ENCODE measurements at places on chromosomes 13 and 19. TPM values are rescaled to one million over a fixed set of nuclear protein-coding genes. Genes with fewer than 3 reads are reported as not detected.

PLPP2 gene
- total RNA-seq = not detected

ONECUT3 gene
- total RNA-seq = not detected

COL4A2 gene
- 117 TPM for total RNA-seq

MOB3A gene
- 16.1 TPM for total RNA-seq

PNKP gene
- total RNA-seq = 45.1 TPM

ABCA7 gene
- 9.3 TPM for total RNA-seq

ADGRE3 gene
- not detected for total RNA-seq

ATP4A gene
- not detected for total RNA-seq

PSG2 gene
- not detected for total RNA-seq

ZNF506 gene
- 10.0 TPM for total RNA-seq

TRPC4 gene
- total RNA-seq = 0.19 TPM

DNA sequence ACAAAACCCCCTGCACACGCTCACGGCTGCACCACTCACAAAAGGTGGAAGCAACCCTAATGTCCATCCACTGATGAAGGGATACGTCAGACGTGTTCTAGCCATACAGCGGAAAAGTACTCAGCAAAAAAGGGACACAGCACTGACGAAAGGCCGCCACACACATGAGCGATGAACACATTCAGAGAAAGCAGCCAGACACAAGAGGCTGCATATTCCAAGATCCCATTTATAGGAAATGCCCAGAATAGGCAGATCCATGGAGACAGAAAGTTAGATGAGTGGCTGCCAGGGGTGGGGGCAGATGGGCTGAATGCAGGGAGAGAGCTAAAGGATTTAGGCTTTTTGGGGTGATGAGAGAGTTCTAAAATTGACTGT is 3.7 kb downstream of the POLD1 start:
- DNase-seq = no peak

- no peak for DNase-seq
Measured at GRCh38 chr13:112119192-112120030, 52.5 kb downstream of the SOX1 start.

DNA sequence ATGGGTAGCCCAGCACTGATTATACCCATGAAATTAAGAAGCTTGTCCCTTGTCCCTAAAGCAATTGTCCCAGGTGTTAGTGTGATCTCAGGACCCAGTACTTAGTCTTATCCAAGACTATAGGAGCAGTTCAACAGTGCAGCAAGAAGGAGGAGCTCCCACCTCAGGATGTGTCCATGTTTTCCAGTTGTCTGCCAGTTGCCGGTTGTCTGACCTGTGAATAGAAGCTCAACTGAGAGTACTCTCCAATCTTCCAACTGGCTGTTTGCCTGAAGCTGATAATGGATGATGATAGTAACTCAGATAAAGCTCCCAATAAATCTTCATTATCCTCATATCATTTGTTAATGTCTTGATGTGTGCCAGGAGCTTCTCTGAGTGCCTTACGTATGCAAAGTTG is 107.2 kb upstream of the HTR2A start:
- no peak for DNase-seq

GRCh38 chr19:19417628-19418245 is 12.3 kb downstream of the GATAD2A start:
- no peak for DNase-seq

- no peak for DNase-seq
Measured at GRCh38 chr13:97885641-97886040, 67.8 kb upstream of the IPO5 start.

- no peak for DNase-seq
Measured at GRCh38 chr13:23921451-23921888, 24.2 kb upstream of the C1QTNF9B start.

DNA sequence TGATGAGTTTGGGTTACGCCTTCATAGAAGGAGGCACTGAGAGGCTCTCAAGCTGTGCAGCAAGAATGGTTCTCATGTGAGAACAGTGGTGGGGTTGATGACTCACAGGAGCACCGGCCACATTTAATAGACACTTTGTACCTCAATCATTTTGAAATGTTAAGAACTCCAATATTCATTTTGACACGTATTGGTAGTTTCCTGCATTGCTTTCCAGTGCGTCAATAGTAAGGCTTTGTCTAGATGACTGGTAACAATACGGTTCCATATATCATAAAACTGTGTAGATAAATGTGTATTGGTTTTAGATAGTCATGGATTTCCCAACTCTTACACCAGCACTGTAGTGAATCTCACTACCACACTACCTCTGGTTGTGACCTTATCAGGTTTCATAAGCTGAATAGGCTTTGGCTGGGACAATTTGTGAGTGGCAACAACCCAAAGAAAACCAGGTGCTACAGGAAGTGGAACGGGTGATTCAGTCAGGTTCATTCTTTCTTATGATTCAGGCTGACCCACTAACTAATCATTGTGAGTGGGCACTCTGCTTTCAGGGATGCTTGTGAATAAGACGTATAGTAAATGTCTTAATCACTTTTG is 362.6 kb downstream of the KLF5 start:
- DNase-seq = no peak

- DNase-seq = no peak
Measured at GRCh38 chr13:53783471-53783870, 754.9 kb downstream of the OLFM4 start.

DNA sequence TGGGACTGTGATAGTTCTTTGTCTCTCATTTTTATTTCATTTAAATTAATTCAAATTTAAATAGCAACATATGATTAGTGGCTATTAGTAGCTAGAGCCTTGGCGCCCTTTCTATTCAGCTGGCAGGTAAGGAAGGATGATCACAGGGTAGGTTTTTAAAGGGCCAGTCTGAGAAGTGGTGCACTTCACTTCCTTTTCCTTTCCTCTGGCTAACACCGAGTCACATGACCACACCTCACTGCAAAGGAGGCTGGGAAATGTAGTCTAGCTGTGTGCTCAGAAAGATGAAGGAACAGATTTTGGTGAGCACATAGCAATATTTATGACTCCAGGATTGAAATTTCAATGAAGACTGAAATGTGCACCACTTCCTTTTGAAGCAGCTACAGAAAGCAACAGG is 128.7 kb downstream of the TSHZ3 start:
- DNase-seq = no peak

DNA sequence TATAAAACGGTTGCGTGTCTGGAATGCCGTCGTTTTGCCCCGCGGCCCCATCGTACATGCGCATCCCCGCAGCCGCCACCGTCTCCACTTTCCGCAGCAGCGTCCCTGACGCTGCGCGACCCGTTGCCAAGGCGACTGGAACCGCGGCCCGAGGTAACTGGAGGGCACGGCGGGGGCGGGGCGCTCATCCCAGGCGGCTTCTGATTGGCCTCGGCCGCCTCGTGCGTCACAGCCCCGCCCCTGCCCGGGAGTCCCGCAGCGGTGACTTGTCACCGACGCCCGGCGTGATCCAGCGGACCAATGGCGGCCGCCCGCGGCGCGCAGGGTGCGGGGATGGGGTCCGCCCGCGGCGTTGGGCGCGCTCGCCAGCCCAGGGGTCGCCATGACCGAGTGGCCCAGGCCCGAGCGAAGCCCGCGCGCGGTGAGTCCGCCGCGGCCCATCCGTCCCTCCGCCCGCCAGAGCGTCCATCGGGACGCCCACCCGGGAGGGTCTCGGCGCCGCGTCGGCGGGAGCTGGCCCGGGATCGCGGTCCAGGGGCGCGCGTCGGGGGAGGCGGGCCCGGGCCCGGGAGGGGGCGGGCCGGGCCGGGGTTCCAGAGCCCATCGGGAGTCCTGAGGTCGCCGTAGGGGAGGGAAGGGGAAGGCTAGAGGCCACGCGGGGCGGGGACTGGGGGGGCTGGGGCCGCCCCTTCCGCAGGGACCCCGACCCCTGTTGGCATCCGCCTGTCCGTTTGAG is at the start of gene ZSCAN1:
Gene ZSCAN1, plus strand, starts transcription at position 285 of the 736 bp plus-strand sequence. CDS start 3,812 bp downstream, outside the sequence.
- DNase-seq = peak; percentile 90

GRCh38 chr19:4080473-4080872 is 13.8 kb upstream of the ZBTB7A start:
- no peak for DNase-seq

DNA sequence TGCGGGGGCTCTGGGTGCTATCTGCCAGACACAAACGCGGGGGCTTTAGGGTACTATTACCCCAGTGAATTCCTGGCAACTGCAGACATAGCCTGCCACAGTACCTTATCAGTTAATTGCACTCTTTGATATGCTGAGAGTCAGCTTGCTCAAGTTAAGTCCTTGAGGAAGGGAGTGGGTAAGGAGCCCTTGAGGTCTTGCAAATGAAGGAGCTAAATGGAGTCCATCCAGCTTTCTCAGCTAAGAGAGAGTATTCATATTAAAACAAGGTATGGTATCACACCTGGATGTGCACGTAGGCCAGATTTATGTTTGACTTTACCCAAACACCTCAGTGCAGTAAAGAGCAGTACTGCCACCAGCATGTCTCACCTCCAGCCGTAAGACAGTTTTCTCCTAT is 11.5 kb upstream of the ZNF606 start:
- no peak for DNase-seq

DNA sequence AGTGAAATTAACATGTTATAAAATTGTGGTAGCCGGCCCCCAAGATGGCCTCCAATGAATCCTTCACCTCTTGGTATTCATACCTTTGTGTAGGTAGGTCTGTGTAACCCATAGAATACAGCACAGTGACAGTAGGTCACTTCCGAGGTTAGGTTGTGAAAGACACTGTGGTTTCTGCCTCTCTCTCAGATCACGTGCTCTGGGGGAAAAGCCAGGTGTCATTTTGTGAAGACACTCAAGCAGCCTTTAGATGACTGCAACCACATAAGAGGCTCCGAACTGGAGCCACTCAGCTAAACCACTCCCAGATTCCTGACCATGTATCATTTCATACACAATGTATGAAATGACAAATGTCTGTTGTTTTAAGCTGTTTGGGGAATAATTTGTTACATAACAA is 9.8 kb upstream of the USPL1 start:
- DNase-seq = no peak

DNA sequence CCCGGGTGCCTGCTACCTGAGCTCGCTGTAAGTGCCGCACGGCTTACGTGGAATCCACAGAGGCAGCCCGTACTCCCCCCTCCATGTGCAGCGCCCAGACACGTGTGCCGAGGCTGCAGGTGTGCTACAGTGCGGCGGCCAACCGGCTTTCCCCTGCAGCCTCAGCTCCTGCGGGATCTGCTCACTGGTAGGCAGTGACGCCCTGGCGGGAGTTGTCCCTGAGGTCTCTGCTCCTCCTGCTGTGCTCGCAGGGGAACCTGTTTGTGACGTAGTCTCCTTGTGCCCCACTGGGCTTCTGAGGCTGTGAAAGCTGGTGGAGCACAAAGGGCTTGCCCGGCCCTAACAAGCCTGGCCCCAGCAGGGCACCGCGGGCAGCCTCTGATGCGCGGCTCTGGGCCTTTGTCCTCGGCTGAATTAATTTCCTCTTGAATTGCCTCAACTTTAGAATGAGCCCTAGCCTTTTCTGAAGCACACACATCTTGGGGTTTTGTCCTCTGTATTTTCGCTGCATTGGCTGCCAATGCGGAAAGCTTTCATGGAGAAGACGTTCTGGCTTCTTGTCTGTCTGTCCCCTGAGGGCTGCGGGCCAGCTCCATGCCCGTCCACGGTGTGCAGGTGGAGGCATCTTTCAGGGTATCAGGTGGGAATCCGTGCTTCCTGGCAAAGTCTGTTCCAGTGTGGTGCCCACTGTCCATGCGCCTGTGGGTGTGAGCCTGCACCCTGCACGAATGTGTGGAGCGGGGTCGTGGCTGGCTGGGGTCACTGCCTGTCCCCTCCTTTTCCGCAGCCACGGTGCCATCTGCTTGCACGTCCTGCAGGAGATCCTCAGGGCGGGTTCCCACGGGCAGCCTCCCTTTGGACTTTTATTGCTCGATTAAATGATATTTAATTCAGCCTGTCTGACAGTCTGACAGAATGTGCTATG is 77.3 kb upstream of the MCF2L start:
- DNase-seq = no peak

- DNase-seq = no peak
Measured at GRCh38 chr19:28843761-28844492, 369.0 kb downstream of the UQCRFS1 start.

DNA sequence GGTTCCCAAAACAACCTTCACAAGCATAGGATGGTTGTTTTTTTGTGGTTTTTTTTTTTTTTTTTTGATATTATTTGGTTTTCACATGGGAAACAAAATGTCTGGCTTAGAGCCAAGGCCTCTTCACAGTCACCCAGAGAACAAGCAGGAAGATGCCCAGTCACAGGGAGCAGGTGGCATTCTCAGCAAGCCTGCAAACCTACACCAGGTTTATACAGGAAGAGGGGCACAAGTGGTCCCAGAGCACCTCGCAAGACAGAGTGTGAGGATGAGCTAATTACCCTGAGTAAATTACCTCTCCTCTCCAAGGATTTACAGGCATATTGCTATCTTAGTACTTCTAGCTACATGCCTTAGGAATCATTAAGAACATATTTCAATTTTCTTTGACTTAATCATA is 1375.6 kb downstream of the EFNB2 start:
- no peak for DNase-seq

DNA sequence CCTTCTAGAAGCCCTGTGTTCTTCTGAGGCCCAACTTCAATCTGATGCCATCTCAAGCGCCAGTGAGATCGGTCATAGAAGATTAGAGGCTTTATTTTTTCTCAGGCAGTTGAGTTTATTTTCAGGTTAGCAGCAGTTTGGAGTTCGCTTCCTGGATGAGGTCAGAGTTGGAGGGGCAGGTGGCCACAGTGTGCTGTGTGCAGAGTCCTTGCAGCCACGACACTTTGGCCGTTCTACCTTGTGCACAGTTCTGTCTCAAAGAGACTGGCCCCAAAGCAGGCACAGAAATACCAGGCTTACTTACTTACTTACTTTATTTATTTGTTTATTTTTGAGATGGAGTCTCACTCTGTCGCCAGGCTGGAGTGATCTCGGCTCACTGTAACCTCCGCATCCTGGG is 15.9 kb upstream of the ELAVL1 start:
- no peak for DNase-seq

DNA sequence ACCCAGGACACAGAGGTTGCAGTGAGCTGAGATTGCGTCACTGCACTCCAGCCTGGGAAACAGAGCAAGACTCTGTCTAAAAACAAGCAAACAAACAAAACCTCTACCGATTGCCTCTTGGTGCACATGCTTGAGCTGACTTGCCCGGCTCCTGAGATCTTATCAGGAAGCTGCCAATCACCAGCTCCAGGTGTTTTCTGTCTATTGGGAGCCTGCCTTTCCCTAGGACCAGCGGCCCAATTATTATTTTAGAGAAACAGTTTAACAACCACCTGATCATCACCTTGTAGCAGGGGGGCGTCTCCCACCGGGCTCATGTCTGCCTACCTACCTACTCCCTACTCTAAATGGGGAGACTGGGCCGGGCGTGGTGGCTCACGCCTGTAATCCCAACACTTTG is 10.8 kb downstream of the CLEC4M start:
- DNase-seq = no peak

- DNase-seq = peak; percentile 64
Measured at GRCh38 chr19:14112809-14113385, 4.7 kb downstream of the PRKACA start.

DNA sequence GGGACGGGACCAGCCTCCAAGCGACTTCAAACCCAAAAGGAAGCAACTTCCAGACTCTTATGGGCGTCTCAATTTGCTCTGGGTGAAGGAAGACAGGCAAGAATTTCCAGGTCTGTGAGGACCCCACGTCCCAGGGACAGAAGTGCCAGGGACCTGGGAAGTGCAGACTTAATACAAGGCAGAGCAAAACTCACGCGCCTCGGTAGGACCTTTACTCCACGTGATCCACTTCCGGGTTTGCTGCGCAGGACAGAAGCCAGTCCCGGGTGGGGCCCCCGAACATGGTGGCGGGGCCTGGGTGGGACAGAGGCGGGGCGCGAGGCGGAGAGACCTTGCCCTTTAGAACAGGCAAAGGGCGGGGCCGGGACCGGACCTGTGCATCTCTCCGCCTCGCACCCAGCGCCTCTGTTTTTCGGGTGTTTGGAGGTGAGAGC is 9.3 kb downstream of the ZNF611 start:
- DNase-seq = no peak

Data from left ventricle myocardium inferior (tissue), 1 donor.